NCI-H2171 treated with DMSO at 0.1 percent for 48 hours (cell line): ENCODE measurements at places on chromosomes 13 and 19.
A peak's percentile ranks its signal among the peaks of the same experiment; 100 is the strongest.

DNA sequence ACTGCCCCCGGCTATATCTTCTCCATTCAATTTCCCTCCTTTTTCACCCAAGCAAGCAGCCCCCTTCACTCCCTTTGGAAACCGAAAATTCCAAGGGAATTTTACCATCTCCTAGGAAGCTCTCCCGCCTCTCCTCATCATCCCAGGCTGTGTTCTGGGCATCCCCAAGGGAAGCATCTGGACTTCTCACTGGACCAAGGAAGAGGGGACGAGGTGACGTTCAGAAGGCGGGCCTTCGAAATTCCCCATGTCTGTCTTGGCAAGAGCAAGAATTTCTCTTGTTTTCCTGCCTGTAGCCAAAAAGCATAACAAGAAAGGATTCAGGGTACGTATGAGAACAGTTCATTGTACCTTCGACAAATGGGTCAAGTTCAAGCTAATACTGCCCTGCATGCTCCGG, 6.1 kb downstream of the TPRX2 start:
- DNase-seq, result no peak

DNA sequence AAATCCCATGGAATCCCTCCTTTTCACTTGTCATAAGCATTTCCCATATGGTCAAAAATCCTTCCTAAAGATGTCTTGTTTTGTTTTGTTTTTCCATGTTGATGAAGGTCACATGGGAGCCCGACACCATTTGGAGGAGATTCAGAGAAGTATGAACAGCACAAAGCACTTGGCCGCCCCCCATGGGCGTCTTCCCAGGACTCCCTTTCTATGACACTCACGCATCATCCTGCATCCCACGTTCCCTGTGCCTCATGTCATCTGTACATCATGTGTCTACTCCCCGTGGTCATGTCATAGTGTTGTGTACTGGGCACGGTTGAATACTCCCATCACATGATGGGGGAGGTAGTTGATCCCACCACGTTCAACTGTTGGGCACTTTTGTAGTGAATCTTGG, 2.0 kb downstream of the ZSCAN1 start:
- DNase-seq, result no peak

- DNase-seq, result no peak
These were observed 1.7 kb upstream of the DNAJB1 start for GRCh38 chr19:14519860-14520407.

DNA sequence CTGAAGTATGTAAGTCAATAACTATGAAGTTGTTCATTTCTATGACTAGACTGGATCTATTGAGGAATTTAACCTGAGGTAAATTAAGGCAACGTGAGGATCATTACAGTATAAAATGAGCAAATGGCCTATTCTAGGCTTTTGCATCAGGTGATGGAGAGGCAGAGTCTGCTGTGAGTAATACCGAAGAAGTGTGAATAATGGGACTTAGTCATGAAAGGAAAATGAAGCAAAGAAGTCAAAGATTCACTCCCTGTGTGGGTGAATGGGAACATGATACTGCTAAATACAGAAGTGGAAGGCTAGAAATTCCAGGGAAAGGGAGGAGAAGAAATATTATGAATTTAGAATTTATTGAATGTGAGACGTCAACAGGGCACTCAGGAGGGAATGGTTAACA, 774.1 kb downstream of the LIG4 start:
- DNase-seq, result no peak

GRCh38 chr13:23915308-23915707, 18.0 kb upstream of the C1QTNF9B start:
- DNase-seq, result peak; percentile 3

- DNase-seq, result no peak
These were observed 207.0 kb downstream of the NALCN start for GRCh38 chr13:101209206-101209893.

DNA sequence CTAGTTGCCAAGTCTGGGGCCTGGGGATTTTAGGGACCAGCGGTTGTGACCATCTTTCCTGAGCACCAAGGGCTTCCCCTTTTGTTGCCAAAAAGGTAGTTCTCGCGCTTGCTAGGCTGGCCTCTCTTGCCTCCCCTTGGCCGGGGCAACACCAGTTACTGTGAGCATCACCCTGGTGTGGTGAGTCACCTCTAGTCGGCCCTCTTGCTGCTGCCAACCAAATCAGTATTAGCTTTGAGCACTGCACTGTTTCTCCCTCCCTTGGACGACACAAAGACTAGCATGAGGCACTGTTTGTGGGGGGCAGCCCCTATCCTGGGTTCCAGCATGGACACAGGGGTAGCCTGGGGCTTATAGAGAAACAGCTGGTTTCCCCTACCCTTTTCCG, 6.9 kb downstream of the SYDE1 start:
- DNase-seq, result no peak

DNA sequence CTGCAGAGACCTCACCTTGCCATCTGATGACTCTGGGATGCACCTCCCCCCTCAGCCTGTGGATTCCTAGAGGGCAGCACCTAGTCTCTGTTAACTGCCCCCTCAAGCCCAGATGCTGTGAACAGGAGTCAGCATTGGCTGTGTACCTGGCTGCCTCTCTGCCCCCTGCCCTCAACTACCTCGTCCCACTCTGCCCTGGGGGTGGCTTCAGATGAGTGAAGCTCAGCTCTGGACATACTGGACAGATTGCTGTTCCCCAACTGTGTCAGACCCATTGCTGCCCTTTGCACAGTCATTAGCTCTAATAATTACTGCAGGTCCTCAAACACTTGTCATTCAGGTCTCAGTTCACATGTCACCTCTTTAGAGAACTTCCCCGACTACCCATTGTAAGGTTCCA, 182.1 kb upstream of the TSHZ3 start:
- DNase-seq, result no peak

GRCh38 chr13:35712907-35713761, 236.6 kb upstream of the MAB21L1 start:
- DNase-seq, result peak; percentile 14

GRCh38 chr13:85031771-85032170, 767.4 kb downstream of the SLITRK6 start:
- DNase-seq, result no peak
